ENCODE measurements at places on chromosomes 12 and 14.

- no peak for DNase-seq
These were observed 15.0 kb downstream of the BAG5 start for GRCh38 chr14:103547455-103547940.

- DNase-seq, result no peak
These were observed 51.3 kb upstream of the RERGL start for GRCh38 chr12:18141048-18141982.

DNA sequence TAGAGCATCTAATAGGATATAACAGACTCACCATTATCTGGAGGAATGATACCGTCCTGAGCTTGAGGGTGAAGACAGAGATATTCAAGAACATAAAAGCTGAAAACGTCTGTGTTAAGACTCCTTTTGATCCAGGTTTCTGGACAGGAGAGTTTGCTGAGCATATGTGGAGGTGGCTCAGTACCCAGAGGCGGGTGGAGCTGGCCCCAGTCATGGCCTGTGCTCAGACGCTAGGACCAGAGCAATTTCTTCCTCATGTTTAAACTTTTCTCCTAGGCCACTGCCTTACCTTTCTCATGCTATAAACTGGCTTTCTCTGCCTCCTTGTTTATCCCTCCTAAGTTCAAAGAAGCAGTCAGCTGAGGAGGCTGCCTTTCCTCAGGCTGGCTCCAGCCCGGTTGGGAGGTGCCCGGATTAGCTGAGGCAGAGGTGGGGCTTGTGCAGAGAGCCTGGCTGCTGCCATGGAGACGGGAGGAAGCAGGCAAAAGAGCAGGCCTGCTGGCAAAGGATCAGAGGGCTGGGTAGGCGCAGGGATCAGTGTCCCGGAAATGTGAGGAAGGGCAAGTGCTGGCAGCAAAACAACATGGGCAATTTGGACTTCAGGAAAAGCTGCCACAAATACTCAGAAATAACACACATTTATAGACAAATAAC is 13.7 kb downstream of the COA8 start:
- DNase-seq, result peak; percentile 55

DNA sequence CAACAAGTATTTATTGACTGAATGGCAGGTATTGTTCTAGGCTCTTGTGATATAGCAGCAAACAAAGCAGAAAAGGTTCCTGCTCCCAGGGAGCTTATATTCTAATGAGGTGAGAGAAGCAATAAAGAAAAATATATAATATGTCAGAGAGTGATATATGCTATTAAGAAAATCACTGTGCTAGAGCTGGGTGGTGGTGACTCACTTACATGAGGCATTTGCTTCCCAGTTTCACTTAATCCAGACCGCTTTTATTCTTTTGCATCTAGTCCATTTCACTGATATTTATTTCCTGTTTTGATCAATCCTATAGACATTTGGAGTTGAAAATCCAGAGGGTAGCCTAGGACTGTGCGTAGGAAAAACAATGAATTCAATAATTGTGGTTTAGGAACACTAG is 17.5 kb downstream of the TRHDE start:
- DNase-seq, result no peak

DNA sequence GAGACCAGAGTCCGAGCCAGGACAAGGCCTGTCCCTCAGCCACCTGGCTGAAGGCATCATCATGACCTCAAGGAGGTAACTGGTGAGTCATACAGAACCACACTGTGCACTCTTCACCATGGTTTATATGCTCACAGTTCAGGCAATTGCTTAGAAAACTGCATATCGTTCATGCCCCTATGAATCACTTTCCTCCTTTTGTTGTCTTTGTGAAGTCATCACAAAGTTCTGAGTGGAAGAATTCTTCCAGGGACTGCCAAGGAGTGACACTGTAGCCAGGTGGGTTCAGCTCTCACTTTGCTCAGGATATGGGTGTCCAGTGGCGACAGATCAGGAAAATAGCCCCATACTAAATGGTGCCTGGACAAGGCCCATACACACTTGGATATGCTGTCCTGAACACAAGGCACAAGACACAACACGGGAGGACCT is 92.5 kb downstream of the DPF3 start:
- peak; percentile 89 for DNase-seq

- peak; percentile 85 for DNase-seq
These were observed 6.3 kb upstream of the LTBP2 start for GRCh38 chr14:74618078-74618952.

- no peak for DNase-seq
These were observed 726.2 kb downstream of the SLC6A15 start for GRCh38 chr12:84186433-84186832.

DNA sequence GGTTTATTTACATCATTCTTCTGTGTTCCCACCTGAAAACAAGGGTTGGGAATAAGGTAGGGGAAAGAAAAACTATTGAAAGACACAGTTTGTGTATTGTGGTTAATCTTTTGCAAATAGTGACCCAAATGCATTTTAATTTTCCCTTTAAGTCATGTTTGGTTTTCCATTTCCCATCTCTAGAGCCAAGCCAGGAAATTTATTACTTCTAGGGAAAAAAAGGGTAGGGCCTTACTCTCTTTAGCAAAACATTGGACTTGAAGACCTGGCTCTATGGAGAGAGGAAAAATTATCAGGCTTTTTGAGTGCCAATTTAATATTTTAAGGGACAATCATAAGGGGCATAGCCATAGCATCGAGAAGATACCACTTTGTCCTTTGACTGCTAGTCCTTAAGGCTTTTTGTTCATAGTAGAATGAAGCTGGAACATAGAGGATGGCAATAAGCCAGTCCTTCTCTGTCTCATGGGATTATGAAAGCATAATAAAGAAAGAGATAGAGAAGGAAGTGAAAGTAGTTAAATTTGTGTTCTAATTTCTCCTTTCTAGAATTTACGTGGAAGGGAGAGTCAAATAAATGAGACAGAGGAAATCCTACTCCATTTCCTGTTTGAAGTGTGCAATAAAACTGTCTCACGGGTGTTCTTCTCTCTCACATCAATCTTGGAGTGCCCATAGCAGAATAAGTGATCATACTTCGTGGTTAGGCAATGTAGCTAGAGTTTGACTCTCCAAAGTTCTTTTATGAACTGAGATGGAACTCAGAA is 50.9 kb upstream of the PPFIA2 start:
- no peak for DNase-seq

DNA sequence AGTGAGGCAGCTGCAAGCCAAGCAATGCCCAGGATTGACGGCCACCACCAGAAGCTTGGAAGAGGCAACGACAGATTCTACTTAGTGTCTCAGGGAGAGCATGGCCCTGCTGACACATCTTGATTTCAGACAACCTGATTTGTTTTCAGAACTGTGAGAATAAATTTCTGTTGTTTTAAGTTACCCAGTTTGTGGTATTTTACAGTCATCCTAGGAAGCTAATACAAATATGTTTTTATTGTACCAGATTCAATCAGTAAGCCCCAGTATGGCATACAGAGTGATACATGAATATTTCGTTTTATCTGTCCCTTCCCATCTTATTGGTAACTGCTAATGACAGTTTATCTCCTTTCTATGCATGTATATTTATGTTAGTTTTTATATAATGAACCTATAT is 62.3 kb downstream of the SAMD4A start:
- no peak for DNase-seq

GRCh38 chr14:65703521-65703920 is 291.0 kb downstream of the FUT8 start:
- no peak for DNase-seq

DNA sequence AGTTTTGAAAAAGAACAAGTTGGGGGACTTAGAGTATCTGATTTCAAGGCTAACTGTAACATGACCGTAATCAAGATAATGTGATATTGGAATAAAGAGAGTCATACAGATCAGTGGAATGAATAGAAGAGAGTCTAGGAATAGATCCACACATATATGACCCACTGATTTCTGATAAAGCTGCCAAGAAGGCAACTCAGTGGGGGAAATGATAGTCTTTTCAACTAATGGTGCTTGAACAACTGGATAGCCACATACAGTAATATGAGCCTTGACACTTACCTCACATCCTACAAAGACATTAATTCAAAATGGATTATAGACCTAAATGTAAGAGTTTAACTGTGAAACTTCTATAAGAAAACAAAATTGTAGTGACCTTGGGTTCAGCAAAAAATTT is 3.8 kb downstream of the PRKCH start:
- no peak for DNase-seq

- no peak for DNase-seq
These were observed 12.2 kb downstream of the CCDC175 start for GRCh38 chr14:59564366-59564765.

GRCh38 chr14:104734991-104735779 is 11.2 kb downstream of the ADSS1 start:
- no peak for DNase-seq

GRCh38 chr12:7129287-7129871 is 690 bp upstream of the RBP5 start:
- no peak for DNase-seq

- DNase-seq, result no peak
These were observed 30.5 kb downstream of the TTC6 start for GRCh38 chr14:37625597-37626595.

- no peak for DNase-seq
These were observed 4.8 kb upstream of the AMN start for GRCh38 chr14:102917469-102918211.

All from glomerular endothelial cell (primary cell).